ENCODE measurements at places on chromosomes 12 and 14.

DNA sequence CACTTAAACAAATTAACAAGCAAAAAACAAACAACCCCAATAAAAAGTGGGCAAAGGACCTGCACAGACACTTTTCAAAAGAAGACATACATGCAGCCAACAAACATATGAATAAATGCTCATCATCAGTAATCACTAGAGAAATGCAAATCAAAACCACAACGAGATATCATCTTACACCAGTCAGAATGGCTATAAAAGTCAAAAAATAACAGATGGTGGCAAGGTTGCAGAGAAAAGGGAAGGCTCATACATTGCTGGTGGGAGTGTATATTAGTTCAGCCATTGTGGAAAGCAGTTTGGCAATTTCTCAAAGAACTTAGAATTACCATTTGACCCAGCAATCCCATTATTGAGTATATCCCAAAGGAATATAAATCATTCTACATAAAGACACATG, 34.6 kb upstream of the NT5DC3 start:
- DNase-seq, result no peak

- DNase-seq, result no peak
These were observed 53.1 kb downstream of the BRMS1L start for GRCh38 chr14:35879151-35879648.

GRCh38 chr12:123721245-123721644, 9.1 kb downstream of the ATP6V0A2 start:
- DNase-seq, result no peak

DNA sequence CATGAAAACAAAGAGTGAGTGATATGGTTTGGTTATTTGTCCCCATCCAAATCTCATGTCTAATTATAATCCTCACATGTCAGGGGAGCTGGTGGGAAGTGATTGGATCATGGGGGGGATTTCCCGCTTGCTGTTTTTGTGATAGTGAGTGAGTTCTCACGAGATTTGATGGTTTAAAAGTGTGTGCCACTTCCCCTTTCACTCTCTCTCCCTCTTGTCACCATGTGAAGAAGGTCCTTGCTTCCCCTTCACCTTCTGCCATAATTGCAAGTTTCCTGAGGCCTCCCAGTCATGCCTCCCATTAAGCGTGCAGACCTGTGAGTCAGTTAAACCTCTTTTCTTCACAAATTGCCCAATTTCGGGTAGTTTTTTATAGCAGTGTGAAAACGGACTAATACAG, 2.1 kb upstream of the ATXN7L3B start:
- DNase-seq, result no peak

- DNase-seq, result no peak
These were observed 70.2 kb downstream of the HECTD1 start for GRCh38 chr14:31137214-31137889.

- DNase-seq, result no peak
These were observed 78.0 kb upstream of the OTX2 start for GRCh38 chr14:56888274-56888673.

- no peak for DNase-seq
These were observed 18.3 kb downstream of the ADGRD1 start for GRCh38 chr12:130971925-130972585.

GRCh38 chr12:68109444-68110217, 49.9 kb downstream of the IFNG start:
- DNase-seq, result no peak

- DNase-seq, result no peak
These were observed 13.1 kb downstream of the ATXN3 start for GRCh38 chr14:92093320-92093719.
